ENCODE measurements at places on chromosomes 1 and 21.
A peak's percentile ranks its signal among the peaks of the same experiment; 100 is the strongest.

DNA sequence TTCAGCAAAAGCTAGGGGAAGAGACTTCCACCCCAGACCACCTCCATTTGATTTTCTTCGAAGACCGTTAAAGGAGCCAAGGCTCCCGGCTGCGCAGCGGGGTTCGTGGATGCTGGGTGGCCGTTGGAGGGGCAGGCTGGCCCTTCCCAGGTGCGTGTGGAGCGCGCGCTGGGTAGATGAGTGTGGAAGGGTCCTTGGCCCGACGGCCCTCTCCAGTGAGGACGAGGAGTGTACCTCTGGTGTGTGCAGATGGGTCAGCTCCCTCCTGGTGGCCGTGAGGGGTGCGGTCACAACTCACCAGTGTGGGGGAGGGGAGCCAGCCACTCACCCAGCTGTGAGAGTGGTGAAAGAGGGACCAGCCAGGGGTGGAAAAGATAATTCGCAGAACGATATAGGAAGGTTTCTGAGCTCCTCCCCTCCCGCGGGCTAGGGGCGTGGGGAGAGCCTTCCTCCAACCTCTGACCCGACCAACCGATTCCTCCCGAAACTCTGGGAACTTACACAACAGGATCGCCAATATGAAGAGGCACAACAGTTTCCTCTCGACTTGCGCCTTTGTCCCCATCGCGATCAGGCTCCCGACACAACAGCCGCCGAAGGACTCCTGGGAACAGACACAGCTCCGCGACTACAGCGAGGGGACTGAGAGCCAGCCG is at the start of gene F11R:
F11R (minus strand) TSS at position 644 of the 656 bp plus-strand sequence; CDS start at position 565, 79 bp downstream.
- no peak for DNase-seq

GRCh38 chr1:63892632-63893395 is 119.0 kb downstream of the ROR1 start:
- DNase-seq, result peak; percentile 72

GRCh38 chr1:239765163-239765562 is 326.5 kb upstream of the FMN2 start:
- DNase-seq, result no peak

GRCh38 chr1:36279110-36279788 is 26.9 kb upstream of the SH3D21 start:
- DNase-seq, result no peak

- no peak for DNase-seq
Observed at GRCh38 chr1:185886046-185886445, 151.9 kb downstream of the HMCN1 start.

- no peak for DNase-seq
Observed at GRCh38 chr1:8423692-8424538, 106.0 kb downstream of the SLC45A1 start.

GRCh38 chr1:239811211-239811885 is 280.3 kb upstream of the FMN2 start:
- DNase-seq, result no peak

GRCh38 chr21:28754127-28754611 is 238.5 kb downstream of the LTN1 start:
- no peak for DNase-seq

- DNase-seq, result no peak
Observed at GRCh38 chr1:242546441-242546840, 21.9 kb upstream of the PLD5 start.

DNA sequence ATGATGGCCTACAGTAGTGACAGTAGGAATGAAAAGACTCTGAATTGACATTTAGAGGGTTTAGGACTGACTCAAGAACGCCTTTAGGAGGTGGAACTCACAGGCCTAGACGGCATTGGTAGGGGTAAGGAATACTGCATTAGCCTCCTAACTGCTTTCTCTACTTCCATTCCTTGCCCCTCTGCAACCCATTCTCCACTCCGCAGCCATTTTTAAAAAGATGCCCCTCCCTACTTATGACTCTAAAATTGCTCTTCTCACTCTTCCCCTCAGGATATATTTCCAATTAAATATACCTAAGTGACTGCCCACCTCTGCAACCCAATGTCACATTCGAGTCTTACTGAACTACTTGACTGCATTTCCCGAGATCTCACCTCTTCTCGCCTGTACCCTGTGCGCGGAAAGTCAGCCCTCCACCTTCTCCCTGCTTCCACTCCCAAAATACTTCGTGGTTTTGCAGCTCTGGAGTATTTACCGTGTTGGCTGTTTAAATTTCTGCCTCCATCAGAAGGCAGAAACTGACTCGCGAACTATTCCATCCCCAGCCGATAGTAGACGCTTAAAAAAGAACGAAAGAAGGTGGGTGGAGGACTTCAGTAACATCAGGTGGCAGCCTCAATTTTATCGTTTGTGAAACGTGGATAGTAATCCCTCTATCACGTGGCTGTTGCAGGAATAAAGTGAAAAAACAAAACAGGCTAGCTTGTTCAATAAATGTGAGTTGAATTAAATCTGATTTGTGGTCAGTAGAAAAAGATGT is 1.1 kb upstream of the YBX1 start:
- DNase-seq, result no peak

DNA sequence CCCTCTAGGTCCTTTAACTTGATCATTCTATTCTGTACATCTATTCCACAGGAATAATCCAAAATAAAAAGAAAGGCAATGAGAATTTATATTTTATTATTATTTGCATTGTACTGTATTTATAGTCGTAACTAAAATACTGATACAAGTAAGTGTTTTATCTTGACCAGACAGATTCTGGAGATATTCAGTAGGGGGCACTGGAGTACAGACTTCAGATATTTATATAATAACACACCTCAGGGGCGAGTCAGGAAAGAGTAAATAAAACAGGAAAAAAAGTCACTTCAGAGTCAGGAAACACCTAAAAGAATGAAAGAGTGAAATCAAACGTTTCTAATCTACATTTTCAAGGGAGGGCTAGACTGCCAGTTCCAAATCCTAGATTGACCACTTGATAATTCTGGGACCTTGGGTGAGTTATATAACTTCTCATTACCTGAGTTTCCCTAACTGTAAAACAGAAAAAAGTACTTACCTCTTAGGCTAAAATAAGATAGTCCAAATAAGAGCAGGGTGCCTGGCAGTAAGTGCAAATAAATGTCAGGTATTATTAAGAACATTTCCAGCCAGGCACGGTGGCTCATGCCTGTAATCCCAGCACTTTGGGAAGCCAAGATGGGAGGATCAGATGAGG is 31.1 kb upstream of the MTF1 start:
- no peak for DNase-seq

DNA sequence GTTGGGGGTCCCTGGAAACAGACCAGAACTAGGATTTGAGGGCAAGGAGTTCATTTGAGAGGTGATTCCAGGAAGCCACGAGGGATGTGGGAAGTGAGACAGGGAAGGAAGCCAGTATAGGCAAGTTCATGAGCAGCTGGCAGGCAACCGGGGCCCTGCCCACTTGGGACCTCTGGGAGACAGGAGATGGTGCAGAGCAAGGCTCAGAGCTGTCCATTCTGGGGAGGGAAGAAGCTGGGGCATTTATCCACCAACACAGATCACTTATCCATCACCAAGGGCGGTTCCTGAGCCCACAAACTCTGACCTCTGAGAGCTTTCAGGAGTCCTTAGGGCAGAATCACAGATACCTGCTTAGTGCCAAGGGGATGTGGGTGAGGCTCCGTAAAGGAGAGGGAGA is 16.8 kb downstream of the EDN2 start:
- DNase-seq, result no peak

DNA sequence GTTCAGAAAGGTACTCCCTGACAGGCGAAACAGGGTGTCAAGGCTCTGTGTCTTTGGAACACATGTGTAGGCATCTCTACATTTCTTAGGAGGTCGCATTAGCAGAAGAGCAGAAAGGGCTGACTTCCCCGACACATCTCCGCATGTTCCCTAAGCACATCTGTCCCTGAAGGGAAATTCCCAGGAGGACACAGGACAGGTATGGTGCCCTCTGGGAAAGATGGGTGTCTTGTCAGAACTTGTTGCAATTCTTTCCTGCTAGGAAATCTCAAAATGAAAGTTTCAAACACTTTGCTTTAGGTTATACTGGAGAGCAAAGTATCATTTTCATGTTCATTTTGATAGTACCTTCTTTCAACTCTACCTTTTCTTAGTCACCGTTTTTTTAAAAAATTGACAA is 2.0 kb downstream of the DSCAM start:
- no peak for DNase-seq

- no peak for DNase-seq
Observed at GRCh38 chr1:70091811-70092210, 113.6 kb downstream of the LRRC40 start.

GRCh38 chr1:35600593-35600992 is 27.5 kb downstream of the TFAP2E start:
- no peak for DNase-seq

DNA sequence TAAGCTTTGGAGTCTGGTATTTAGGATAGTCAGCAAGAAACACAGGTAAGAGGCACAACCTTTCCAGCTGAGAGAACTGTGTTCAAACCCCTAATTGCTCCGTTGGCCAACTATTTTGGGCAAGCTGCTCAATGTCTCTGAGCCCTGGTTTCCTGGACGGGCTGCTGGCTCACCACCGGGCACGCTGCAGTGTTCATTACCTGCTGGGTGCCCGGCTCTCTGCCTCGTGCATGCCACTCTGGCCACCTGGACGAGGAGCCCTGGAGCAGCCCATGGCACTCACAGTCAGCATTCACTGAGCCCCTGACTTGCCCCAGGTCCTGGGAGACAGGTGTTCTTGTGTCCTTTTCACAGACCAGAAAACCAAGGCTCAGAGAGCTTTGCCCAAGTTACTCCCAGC is 51.0 kb downstream of the DMRTB1 start:
- no peak for DNase-seq

DNA sequence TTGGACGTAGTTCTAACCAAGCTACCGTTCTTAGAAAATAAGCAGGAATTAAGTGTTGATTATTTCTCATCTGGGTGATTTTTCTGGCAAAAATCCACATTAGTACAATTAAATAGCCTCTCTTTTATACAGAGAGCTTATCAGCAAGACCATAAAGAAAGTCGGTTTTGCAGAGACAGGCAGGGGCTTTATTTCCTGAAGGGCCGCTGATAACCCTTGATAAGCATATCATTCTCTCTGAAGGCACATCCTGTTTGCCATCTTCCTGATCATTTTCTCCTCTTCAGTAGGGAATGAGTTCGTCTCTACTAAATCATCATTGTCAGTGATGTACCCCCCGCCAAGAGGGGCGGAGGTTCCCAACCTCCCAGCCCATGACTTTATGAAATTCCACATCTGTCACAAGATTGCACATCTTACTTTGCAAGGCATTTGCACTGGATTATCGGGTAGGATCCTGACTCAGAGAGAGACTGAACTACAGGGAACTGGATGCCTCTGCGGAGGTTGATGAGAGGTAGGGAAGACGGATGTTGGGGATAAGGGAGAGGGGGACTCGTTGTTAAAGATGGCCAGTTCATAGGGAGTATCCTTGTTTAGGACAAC is 115.7 kb downstream of the KCNJ6 start:
- DNase-seq, result no peak

- DNase-seq, result no peak
Observed at GRCh38 chr21:31537872-31538576, 121.5 kb upstream of the SOD1 start.

GRCh38 chr21:33202464-33203363 is 27.0 kb upstream of the IFNAR2 start:
- no peak for DNase-seq

DNA sequence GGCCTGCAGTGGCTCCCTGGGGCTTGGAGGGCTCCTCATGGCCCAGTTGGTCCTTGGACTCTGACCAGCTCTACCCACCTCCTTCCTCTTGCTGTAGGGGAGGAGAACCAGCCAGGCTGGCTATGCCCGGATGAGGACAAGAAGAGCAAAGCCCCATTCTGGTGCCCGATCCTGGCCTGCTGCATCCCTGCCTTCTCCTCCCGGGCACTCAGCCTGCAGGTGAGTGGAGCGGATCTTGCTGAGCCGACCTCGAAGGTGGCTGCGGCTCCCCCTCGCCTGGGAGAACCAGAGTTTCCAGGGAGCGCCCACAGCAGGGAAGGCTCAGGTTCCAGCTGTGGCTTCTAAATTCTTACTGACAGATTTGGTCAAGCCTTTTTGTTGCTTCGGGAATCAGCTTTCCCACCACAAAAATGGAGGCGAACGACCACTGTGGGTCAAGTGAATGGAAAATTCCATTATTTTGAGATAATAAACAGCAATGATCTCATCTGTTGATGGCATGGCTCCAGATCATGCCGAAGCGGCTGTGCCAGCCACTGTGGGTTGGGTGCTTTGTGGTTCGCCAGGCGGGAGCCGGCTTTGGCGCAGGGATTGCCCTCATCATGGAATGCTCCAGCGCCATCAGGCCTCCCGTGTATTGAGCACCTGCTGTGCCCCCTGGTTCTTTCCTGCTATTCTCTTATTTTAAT is 106.5 kb upstream of the ACTL8 start:
- peak; percentile 48 for DNase-seq

GRCh38 chr1:199242601-199243000 is 603.8 kb downstream of the PTPRC start:
- no peak for DNase-seq

DNA sequence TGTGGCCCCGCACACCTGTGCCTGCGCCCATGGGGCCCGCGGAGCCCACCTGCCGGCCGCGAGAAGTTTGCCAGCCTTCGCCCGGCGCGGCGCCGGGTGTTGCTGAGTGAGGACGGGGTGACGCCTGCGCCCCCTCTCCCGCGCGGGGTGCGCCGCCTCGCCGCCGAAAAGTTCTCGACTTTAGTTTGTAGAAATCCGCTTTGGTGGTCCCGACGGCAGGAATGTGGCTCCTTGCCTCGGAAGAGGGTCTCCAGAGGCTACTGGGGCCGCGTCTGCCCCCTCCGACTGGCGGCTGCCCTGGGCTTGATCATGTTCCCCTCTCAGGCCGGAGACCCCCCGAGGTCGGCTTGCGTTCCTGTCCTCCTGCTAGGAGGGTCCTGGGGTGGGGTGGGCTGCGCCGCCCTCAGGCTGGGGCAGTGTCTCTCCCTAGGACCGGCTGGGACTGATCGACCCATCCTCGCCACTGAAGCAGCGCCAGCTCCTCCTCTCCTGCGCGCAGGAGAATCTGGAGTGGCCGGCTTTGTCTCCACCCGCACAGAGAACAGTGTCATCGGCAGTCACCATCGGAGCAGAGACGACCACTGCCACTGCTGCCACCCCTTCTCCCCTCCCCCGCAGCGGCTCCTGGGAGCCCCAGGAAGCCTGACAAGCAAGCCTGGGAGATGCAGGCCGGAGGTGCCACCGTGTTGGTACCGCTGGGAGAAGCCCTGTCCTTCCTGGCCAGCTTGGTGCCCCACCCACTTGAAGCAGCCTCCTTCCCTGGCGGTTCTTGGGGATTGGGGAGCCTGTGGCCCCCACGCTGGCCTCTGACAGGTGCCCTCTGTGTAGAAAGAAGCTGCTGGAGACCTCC is 553 bp upstream of the SLC30A2 start:
- no peak for DNase-seq

DNA sequence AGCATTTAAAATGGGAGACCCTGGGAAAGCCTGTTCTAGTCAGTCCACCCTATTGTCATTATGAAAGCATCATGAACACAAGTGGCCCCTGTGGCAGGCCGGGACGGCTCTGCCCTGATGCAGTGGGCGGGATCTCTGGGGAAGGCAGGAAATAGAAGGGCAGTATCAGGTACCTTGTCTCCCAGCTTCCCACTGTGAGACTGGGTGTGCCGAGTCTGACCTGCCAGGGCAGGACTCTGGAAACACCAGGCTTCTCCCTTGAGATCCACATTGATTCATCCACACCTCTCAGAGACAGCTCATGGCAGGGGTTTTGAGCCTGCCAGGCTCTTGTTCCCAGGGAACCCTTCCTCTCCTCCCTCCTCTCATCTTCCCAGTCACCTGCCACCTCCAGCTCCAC is 24.5 kb upstream of the GNPAT start:
- DNase-seq, result no peak
